ENCODE measurements at places on chromosomes 1 and 21. TPM values are rescaled to one million over a fixed set of nuclear protein-coding genes. Genes with fewer than 3 reads are reported as not detected.

The IL12RB2 gene
- total RNA-seq = 2.2 TPM

The FCGR3A gene
- total RNA-seq = 155 TPM

The EPS15 gene
- total RNA-seq = 135 TPM

The TEX38 gene
- total RNA-seq = not detected

The CD5L gene
- not detected for total RNA-seq

The HAPLN2 gene
- not detected for total RNA-seq

The BCAN gene
- total RNA-seq = not detected

The OR2L8 gene
- total RNA-seq = not detected

The RPAP2 gene
- total RNA-seq = 3.8 TPM

The ESRRG gene
- total RNA-seq = 0.98 TPM
